Pulmonary artery endothelial cell (primary cell): ENCODE measurements at places on chromosomes 2 and 18. TPM values are rescaled to one million over a fixed set of nuclear protein-coding genes. Genes with fewer than 3 reads are reported as not detected.

GRCh38 chr18:23612434-23613090 is 26.3 kb upstream of the NPC1 start:
- no peak for DNase-seq

DNA sequence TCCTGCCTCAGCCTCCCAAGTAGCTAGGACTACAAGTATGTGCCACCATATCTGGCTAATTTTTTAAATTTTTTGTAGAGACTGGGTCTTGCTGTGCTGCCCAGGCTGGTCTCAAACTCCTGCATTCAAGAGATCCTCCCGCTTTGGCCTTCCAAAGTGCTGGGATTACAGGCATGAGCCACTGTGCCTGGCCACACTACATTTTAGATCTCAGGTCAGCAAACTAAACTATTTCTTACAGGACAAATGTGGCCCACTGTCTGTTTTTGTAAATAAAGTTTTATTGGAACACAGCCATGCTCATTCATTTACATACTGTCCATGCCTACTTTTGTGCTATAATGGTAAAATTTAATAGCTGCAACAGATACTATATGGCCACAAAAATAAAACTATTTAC is 17.8 kb downstream of the INO80D start:
- no peak for DNase-seq

FOSL2 gene
- 36.3 and 66.0 TPM in 2 replicates for total RNA-seq

DNA sequence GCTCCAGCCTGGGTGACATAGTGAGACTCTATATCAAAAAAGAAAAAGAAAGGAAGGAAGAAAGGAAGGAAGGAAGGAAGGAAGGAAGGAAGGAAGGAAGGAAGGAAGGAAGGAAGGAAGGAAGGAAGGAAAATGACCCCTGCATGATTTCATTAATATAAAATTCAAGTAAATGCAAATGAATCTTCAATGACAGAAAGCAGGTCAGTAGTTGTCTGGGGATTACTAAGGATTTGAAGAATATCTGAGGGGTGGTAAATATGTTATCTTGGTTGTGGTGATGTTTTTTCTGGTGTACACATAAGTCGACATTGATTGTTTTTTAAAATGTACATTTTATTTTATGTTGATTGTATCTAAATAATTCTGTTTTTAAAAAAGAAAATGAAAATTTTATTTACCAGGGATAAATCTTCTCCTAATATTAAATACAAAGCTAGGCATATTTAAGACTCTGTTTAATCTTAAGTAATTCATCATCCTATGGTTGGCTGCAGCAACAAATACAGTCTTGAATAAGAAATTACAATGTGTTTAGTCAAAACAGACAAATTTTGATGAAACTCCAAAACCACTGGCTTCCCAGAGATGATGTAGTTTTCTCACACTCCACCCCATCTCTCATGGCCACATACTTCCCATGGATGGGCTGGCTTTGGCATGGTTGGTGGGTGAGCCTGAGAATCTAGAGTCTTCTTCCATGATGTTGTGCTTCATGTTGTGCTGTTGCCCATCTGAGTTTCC is 314.7 kb upstream of the REG3G start:
- no peak for DNase-seq

GRCh38 chr2:54404270-54404669 is 51.9 kb upstream of the SPTBN1 start:
- DNase-seq: no peak

LRRTM1 gene
- not detected in 2 replicates for total RNA-seq

TOGARAM2 gene
- 0.14 TPM in 1 of 2 replicates, not detected in the other for total RNA-seq

DNA sequence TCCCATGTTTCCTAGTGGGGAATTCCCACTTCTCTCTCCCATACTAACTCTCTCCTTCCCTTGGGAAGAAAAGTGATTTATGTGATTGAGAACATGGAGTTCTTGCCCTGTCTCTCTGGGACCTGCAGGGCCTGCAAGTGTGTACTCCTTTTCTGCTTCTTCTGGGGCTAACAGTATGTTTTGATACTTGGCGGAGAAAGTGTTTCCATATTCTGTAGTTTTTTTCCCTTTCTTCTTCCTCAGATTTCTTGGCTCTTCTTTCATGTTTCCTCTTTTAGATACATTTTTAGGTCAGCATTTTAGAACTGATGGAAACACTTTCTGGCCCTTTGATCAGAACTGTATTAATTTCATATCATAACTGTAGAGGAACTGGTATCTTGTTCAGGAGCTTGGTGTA is 352.2 kb downstream of the DLGAP1 start:
- DNase-seq: no peak

- DNase-seq: no peak
Measured at GRCh38 chr2:204274429-204274828, 270.8 kb upstream of the PARD3B start.

GRCh38 chr2:179669196-179669595 is 192.2 kb downstream of the ZNF385B start:
- DNase-seq: no peak

GRCh38 chr18:8951491-8951890 is 151.0 kb upstream of the NDUFV2 start:
- DNase-seq: no peak

CFAP65 gene
- total RNA-seq: under 0.01 TPM in 1 of 2 replicates, not detected in the other

DNA sequence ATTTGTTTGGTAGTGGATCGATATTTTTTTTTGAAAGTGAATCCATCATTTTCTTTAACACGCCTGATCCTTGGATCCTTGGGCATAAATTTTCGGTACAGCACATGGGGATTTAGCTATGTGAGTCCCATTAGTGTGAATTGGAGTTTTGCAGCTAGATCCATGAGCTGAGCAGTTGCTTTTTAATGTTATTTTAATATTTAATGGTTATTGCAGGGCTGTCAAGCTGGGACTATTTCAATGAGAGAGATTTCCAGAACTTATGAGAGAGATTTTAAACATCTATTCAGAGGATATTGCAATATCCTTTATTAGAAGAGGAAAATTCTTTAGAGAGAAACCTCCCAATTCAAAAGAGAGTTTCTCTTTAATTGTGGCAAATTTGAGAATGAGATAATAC is 35.6 kb upstream of the TCF4 start:
- no peak for DNase-seq

CXCR1 gene
- total RNA-seq: not detected in 2 replicates

SPATA3 gene
- total RNA-seq: not detected in 2 replicates

GRCh38 chr2:240164586-240164985 is 24.1 kb upstream of the OTOS start:
- no peak for DNase-seq

DNA sequence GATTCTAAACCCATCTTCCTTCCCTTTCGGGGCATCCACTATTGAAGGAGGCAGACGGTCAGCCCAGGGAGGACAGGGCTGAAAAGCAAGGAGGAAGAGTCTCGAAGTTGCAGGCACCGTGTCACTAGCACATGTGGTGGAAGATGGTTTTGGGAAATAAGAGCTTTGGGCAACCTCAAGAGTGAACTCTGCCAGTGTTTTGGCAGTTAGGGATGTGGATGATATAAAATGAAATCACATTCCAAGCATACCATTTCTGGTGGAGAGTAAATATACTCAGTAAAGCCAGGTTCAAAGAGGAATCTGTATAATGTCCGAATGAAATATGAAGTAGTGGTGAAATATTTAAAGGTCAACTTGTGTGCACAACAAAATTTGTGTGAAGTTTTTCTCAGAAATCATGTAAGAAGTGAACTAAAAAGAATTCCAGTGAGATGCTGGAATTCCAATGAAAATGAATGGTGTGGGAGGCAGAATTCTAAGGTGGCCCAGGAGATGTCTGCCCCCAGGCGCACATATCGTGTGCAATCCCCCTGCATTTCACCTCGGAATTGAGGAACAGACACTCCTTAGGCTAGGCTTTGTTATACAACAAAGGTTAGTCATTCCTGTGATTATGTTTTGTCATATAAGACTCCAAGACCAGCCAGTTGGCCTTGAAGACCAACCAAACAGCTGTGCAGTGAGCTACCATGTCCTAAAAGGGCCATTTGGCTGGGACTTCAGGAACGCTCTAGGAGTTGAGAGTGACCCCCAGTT is 147.1 kb downstream of the SH3BP4 start:
- no peak for DNase-seq

DNA sequence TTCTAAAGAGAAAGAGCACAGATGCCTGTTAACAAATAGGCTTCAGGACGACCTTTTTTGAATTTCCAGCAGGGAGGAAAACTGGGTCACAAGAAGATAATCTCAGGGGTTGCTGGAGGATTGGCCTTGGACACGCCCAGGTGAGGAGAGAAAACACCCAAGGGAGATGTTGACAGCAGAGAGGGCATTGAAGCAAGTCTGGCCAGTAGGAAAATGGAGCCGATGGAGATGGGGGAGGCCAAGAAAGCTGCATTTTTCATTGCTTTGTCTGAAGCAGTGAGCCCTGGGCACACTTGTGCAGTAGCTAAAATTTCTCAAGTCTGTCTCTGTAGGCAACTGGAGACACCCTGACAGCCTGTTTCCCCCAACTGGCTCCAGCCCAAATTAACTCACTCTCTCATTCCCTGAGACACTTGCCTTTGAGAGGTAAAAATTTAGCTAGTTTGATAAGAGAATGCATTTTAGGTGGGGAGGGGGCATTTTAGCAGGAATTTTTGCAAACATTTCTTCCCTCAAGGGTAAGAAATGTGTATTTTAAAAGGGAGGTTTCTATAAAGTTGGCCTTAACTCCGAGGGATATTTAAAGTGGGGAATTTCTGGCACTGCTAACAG is 165.5 kb downstream of the TGIF1 start:
- DNase-seq: no peak

GRCh38 chr2:55063226-55063625 is 13.0 kb upstream of the RTN4 start:
- DNase-seq: no peak

GRCh38 chr18:25830787-25831186 is 259.6 kb downstream of the SS18 start:
- DNase-seq: peak; percentile 43

CRYGD gene
- not detected in 2 replicates for total RNA-seq

DNA sequence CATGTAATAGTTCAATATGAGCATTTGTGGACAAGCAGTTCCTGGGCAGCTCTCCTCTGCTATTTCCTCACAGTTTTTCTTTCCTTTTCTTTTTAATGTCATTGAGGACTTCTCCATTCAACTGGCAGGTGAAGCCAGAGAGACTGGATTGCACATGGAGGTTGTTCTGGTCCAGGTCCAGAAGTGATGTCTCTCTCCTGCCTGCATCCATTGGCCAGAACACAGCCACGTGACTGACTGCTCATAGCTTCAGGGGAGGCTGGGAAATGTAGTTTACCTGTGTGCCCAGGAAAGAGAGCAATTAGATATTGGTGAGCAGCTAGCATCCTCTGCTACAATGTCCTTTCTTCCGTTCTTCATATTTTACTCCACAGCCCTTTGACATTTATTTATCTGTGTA is 20.2 kb upstream of the ADAM23 start:
- no peak for DNase-seq

USP37 gene
- 7.9 and 11.8 TPM in 2 replicates for total RNA-seq

DNA sequence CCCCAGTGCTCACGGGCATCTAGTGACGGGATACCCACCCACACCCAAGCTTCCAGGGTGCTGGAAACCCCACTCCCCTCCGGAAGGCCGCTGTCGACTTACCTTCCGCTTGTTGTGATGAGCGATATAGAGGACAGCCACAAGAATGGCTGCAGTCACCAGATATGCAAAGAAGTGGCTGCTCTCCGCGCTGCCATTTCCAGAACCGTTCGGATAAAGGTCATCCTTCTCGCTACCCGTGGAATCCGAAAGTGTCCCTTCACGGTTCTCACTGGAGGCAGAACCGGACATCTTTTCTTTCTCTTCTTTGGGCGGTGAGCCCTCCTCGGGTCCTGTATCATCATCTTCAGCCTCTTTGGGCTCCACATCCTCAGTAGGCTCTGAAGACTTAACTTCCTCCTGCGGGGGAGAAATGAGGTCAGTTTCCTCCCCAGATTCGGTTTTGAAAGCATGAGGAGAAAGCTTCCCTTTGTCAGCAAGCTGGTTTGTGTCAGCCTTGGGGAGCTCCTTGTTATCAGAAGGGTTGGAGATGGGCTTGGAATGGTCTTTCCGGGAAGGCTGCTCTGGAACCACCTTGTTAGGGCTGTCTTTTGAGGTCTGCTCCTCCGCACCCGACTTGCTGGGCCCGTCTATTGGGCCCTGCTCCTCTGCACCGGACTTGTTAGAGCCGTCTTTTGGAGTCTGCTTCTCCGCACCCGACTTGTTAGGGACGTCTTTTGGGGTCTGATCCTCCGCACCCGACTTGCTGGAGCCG is 1.2 kb downstream of the TGOLN2 start:
- DNase-seq: no peak

IL36B gene
- not detected in 2 replicates for total RNA-seq

C1QL2 gene
- total RNA-seq: not detected in 2 replicates

ADNP2 gene
- 17.3 and 17.7 TPM in 2 replicates for total RNA-seq

GRCh38 chr2:239551206-239551605 is 150.4 kb upstream of the HDAC4 start:
- DNase-seq: no peak

GATA6 gene
- total RNA-seq: 10.5 and 11.9 TPM in 2 replicates

SLC14A1 gene
- not detected in 2 replicates for total RNA-seq

- DNase-seq: no peak
Measured at GRCh38 chr18:31325051-31325450, 7.1 kb downstream of the DSG1 start.

DNA sequence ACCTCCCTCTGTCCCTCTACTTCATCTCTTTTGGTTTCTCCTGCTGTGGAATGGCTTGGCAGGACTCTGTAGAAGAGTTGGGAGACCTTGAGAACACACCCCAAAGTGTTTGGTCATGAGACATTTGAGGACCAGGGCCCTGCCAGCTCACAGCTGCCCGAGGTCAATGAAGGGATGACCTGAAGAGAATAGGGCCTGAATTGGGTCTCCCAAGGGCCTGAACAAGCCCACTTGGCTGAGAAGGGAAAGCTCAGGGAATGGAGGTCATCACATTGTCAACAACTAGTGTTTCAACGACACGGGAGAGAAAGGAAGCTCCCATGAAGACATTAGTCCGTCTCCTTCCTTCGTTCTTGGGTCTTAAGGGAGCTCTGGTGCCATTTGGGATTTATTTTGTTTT is 52.8 kb downstream of the TTC32 start:
- no peak for DNase-seq

- DNase-seq: no peak
Measured at GRCh38 chr2:200317975-200318374, 11.5 kb downstream of the SPATS2L start.

MEIS1 gene
- total RNA-seq: 24.1 and 33.0 TPM in 2 replicates

STPG4 gene
- total RNA-seq: 0.11 TPM in 1 of 2 replicates, not detected in the other

DNA sequence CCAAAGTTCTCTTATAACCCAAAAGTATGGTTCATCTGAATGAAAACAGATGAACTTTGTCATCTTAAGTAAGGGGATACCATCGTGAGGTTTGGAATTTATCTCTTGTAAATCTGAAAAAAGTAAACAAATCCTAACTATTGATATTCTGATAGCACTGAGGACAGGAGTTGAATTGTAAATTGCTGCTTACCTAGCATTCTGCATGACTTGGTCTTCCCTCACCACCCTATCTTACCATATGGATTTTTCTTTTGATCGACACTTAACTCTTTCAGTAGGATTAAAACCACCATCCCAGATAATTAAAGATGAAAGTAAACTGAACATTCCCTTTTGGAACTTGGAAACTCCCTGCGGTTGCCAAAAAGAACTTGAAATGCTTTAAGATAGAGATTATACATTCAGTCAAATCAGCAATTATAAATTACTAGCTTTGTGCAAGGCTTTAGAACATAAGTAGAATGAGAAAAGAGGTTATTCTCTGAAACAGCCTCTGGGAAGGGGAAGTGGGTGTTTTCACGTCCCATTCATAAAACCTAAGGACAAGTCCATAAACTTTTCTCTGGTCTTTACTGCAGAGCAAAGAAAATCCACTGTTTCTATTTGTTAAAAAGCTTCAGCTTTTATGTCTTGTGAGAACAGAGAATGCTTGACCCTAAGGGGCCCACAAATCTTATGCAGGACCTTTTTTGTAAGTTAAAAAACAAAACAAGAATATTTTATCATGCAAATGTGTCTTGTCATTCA is 49.7 kb upstream of the ZNF397 start:
- no peak for DNase-seq

TIGD1 gene
- total RNA-seq: 1.8 and 2.5 TPM in 2 replicates

GRCh38 chr2:69993048-69993565 is 31.7 kb upstream of the ASPRV1 start:
- no peak for DNase-seq

C2orf68 gene
- 20.6 and 21.2 TPM in 2 replicates for total RNA-seq
